ENCODE measurements at places on chromosomes 1 and 21.

DNA sequence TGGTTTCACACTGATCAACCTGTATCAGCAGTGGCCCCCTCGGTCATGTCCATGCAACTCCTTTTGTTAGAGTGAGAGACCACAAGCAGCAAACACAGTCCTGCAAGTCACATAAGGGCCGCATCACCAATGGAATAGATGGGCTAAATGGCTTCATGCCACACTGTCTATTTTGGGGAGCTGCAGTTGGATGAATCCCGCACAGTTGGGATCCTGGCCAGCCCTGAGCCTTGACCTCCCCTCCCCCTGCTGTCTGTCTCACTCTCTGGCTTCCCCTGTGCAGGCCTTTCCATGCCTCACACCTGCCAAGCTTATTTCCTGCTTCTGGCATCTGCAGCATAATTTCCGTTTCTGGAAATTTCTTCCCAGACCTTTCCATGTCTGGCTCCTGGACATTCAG lies 57.0 kb downstream of the CNIH3 start:
- no peak for DNase-seq

DNA sequence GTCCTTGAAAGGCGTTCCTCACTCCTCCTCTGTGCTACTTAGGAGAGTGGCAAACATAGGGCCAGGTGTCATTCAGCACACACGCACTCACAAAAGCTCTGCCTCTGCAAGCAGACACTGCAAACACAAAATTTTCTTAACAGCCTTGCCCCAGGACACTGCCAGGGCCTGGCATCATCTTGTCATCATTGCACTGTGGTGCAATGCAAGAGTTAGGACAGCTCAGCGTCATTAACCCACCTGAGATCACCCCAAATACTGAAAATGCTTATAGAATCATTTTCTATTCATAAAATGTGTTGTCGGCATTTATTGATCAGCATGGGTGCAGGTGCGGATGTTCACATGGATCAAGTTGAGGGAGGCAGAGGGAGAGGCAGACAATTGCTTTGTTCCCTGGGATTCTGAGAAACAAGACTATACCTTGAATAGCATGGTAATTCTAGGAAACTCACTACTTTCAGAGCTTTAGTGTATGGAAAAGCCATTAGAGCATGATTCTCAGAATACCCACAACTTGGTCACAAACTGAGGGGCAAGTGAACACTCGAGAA lies 3.0 kb downstream of the ADAM30 start:
- no peak for DNase-seq

- no peak for DNase-seq
Measured at GRCh38 chr1:25615563-25616094, 962 bp upstream of the MAN1C1 start.

- no peak for DNase-seq
Measured at GRCh38 chr1:3922201-3922725, 22.2 kb upstream of the C1orf174 start.

GRCh38 chr1:36705629-36706028 lies 222.9 kb upstream of the CSF3R start:
- no peak for DNase-seq

- no peak for DNase-seq
Measured at GRCh38 chr1:10178597-10179405, 31.6 kb upstream of the KIF1B start.

DNA sequence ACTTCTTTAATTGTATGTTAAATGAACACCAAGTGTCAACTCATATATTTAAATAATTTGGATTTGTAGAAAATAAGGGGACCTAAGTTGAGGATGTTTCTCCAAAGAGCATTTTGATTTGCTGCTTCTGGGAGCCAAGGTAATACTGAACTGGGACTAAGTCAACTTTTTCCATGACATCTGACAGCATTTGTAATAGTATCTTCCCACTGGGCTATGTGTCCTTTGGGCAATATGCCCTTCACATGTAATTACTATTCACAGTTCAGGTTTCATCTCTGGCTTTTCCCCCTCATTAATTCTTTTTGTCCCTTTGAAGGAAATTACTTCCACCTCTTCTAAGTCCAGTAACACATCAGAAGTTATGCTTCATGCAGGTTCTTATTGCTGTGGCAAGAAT lies 36.7 kb upstream of the HP1BP3 start:
- DNase-seq = no peak

GRCh38 chr1:151827853-151828252 lies 3.7 kb downstream of the RORC start:
- no peak for DNase-seq

GRCh38 chr1:176567190-176567794 lies 104.3 kb downstream of the PAPPA2 start:
- DNase-seq = no peak

- no peak for DNase-seq
Measured at GRCh38 chr1:56788588-56788987, 30.6 kb downstream of the FYB2 start.

- DNase-seq = no peak
Measured at GRCh38 chr1:181855380-181855779, 206.1 kb downstream of the ZNF648 start.

DNA sequence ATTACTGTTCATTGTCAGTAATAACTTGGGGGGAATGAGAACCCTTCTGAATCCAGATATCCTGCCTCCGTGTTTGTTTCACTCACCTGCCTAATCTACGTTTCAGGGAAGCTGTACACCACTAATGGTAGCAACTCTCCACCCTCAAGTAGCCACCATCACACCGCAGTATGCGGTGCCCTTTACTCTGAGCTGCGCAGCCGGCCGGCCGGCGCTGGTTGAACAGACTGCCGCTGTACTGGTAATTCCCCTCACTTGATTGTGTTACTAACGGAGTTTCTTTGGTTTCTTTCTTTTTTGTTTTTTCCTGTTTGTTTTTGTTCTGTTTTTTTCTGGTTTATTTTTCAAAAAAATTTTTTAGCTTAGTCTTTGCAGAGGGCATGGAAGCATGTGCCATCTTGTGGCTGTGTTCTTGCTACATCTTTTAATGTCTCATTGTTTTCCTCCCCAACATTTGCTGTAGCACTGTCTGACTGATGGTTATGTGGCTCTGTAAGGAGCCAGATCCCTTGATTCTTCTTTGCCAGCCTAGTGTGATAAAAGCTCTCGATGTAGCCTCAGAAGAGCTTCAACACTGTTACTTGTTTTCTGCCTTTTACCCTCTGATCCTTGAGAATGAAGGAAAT lies 15.9 kb upstream of the OLFML3 start:
- DNase-seq = no peak

- no peak for DNase-seq
Measured at GRCh38 chr1:146035048-146035423, 13.5 kb upstream of the HJV start.

Measured in 8988T (cell line).